ENCODE measurements at places on chromosomes 16 and 17. TPM values are rescaled to one million over a fixed set of nuclear protein-coding genes. Genes with fewer than 3 reads are reported as not detected.
A peak's percentile ranks its signal among the peaks of the same experiment; 100 is the strongest.

Gene RPL27
- polyA plus RNA-seq: 3,245 TPM

Gene KCNJ18
- not detected for polyA plus RNA-seq

Gene NRN1L
- 1.1 TPM for polyA plus RNA-seq

Gene TMEM235
- polyA plus RNA-seq: 0.08 TPM

Gene FAM20A
- 72.0 TPM for polyA plus RNA-seq

Gene HAS3
- 14.0 TPM for polyA plus RNA-seq

DNA sequence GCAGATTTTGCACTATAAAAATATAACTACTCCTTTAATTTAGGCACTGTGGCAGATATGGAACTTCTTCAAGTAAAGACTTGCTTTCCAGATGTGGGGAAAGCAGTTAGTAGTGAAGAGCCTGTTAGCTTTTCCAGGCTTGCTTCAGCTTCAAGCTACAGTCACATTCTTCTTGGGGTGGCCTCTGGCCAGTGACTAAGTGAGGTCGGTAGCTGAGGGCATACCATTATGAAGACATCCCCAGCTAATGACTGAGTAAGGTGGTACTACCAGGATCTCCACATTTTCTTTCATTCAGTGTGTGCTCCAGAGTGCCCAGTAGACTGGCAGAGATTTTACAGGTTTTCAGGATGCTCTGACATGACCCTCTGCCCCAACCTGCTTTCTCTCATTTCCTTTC lies 167.1 kb upstream of the KIF2B start:
- no peaks in the 10 kb centered on the region for H3K4me1 ChIP-seq
- no peak overlapping the region for H3K27ac ChIP-seq
- no peak overlapping the region for H3K4me3 ChIP-seq
- no peaks in the 10 kb centered on the region for H3K36me3 ChIP-seq

DNA sequence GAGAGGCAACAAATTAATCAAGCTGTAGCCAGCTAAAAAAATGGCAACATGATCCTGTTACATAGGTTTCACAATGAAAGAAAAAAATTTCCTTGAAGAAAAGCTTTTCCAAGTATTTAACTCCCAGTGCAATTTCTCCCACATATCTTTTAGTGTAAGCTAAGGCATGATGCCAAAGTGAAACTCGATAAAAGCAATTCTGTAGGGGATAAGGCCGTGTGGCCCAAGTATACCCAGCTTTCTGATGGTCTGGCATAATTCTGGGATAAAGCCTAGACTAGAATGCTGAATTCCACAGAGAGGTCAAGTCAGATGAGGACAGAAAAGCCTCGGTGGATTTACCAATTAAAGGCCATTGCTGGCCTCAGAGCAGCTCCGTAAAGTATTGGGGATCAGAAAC lies 36.2 kb downstream of the CTCF start:
- no peak overlapping the region for H3K4me3 ChIP-seq
- DNase-seq: peak; percentile 70
- no peaks in the 10 kb centered on the region for H3K27me3 ChIP-seq

GRCh38 chr17:64025732-64026294 lies 5.4 kb upstream of the ICAM2 start:
- H3K4me3 ChIP-seq: no peak overlapping the region
- no peaks in the 10 kb centered on the region for H3K4me1 ChIP-seq
- peak; percentile 69 for DNase-seq
- H3K27me3 ChIP-seq: no peaks in the 10 kb centered on the region
- H3K36me3 ChIP-seq: no peaks in the 10 kb centered on the region

GRCh38 chr16:20307240-20307671 lies 20.1 kb downstream of the GP2 start:
- no peak for DNase-seq
- H3K4me1 ChIP-seq: no peaks in the 10 kb centered on the region
- no peak overlapping the region for H3K27ac ChIP-seq
- H3K4me3 ChIP-seq: no peak overlapping the region
- no peaks in the 10 kb centered on the region for H3K36me3 ChIP-seq

GRCh38 chr16:53209429-53209828 lies 154.6 kb downstream of the CHD9 start:
- no peak for DNase-seq
- H3K27me3 ChIP-seq: no peaks in the 10 kb centered on the region
- H3K4me1 ChIP-seq: peaks cover 16% of the 10 kb centered on the region

DNA sequence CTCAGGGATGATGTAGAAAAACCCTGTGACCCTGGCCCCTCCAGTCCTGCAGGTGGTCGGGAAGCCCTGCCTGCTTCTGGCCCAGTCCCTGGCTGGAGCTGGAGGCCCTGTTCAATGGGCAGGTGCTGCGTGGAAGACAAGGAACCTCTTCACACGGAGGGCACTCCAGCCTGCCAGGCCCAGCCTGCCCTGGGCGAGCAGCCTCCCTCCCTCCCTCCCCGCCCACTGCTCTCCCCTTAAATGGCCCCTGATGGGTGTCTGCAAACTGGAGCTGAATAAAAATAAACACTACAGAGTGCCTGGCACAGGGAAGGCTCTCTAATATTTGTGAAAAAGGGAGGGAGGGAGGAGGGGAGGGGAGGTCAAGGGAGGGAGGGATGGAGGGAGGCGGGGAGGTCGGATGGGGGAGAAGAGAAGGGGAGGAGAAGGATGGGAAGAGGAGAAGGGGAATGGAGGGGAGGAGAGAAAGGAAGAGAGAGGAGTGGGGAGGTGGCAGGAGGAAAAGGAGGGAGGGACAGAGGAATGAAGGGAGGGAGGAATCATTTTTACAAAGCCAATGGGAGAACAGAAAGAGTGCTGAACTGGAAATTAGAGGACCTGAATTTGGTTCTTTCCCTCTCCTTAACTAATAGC lies 222.8 kb upstream of the TNRC6C start:
- no peak overlapping the region for H3K4me3 ChIP-seq
- H3K4me1 ChIP-seq: peaks cover 41% of the 10 kb centered on the region
- H3K36me3 ChIP-seq: no peaks in the 10 kb centered on the region
- peak; percentile 96 for DNase-seq

DNA sequence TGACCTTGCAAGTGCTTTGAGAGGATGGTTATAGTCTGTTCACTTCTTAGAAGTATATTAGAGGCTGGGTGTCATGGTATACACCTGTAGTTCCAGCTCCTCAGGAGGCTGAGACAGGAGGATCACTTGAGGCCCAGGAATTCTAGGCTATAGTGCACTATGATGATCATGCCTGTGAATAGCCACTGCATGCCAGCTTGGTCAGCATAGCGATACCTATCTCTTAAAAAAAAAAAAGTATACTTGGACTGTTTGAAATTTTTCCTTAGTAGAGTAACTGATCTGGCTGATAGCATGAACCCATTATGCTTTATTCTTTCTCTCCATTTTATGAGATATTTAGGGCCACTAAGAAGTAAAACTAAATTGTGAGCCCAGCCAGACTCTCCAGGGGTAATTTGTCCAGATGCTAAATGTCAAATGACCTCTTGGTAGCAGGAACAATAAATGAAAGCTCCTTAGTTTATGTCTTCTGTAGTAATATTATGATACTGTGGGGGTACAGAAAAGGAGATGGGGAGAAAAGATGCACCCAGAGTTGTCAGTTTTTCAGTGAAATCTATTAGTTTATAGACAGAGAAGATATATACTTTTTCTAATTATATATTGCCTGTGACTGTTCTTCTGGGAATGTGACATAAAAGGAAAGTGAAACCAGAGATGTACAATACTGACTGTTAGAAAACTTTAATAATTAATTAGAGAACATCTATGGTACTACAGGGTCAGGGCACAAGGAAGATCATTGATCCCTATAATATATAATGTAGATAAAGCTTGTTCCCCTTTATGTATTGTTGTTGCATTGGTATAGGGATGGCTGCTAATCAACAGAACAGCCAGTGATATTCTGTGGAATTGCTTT lies 335.3 kb upstream of the TBX2 start:
- H3K27ac ChIP-seq: no peak overlapping the region
- H3K4me1 ChIP-seq: peaks cover 13% of the 10 kb centered on the region
- H3K36me3 ChIP-seq: no peaks in the 10 kb centered on the region
- DNase-seq: peak; percentile 26

DNA sequence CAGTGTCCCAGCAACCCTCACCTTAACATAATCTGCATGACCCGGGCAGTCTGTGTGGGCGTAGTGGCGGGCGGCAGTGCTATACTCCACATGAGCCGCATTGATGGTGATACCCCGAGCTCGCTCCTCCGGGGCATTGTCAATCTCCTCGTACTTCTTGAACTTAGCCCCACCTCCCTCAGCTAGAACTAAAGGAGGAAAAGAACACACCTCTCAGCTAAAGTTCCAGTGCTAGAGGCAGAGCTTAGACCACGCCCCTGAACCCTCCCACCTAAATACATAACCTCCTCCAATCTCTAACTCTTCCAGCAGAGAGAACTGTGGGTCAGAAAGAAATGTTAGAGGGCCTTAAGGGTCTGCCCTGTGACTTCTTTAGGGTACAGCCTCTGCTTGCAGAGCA lies 855 bp downstream of the TUFM start:
- no peaks in the 10 kb centered on the region for H3K4me1 ChIP-seq
- peak overlapping the region; percentile 98 for H3K4me3 ChIP-seq
- peaks cover 14% of the 10 kb centered on the region for H3K36me3 ChIP-seq
- DNase-seq: no peak

DNA sequence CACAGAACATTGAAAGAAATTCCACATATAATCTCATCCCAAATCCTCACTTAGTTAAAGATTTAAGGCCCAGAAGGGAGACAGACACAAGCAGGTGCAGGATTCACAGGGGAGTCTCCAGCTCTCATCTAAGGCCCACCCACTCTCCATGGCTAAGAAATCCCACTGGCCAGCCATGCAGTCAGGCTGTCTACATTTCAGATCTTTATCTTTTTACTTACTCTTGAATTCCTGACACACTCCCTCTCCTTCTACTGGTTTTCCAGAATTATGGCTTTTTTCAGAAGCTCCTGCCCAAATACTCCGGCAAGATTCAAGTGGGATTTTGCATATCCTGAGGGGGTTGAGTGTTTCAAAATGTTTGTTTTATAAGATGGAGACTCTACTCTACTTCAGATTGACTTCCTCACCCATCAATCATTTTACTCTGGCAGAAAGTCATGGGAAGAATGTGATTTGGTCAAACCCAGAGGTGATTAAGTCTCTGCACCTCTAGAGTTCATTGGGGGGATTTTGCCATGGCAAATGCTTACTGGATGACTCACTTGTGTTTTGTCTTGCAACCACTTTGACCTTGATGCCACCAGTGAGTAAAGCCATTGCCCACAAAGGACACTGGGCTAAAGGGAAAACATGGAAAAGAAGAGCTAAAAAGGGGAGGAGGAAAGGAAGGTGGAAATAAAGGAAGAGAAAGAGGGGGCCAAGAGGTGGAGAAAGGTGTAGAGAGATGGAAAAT lies 688.8 kb upstream of the SALL1 start:
- H3K4me1 ChIP-seq: no peaks in the 10 kb centered on the region
- H3K27ac ChIP-seq: no peak overlapping the region
- H3K27me3 ChIP-seq: no peaks in the 10 kb centered on the region
- no peak overlapping the region for H3K4me3 ChIP-seq

GRCh38 chr17:17560167-17560566 lies 31.3 kb downstream of the PEMT start:
- no peak overlapping the region for H3K27ac ChIP-seq
- no peak overlapping the region for H3K4me3 ChIP-seq
- no peaks in the 10 kb centered on the region for H3K4me1 ChIP-seq

DNA sequence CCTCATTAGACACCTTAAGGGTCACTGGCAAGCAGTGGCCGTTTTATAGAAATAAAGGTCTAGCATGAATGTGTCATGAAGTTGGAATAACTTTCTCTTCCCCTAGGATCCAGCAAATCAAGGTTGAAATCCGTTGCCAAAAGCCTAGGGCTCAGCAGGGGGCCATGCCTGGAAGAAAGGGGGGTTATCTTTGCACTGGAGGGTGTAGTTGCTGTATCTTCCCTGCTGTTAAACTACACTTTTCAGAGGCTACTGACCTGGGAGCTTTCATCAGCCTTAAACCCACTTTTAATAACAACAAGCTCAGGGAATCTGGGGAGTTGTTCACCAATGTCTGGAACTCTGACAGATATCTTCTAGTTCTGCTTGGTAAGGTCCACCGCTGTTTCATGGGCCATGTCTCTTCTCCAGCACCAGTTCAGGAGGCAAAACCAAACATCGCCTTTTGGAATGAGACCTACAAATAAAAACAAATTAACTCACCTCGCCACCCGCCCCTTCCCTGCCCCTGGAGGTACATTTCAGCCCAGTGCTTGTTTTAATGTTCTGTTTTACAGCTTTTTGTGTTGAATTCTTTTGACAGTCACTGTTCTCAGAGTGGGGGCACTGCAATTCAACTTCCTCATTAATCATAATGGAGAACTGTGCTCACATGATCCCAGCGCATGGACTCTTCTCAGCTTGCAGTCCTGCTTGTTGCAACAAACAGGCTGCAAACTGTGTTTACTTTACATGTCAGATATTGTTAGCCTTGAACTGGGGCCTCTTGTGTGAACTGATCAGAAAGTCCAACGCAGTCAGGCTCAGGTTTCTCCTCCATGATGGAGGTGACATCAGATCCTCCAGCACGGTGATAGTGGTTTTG lies 508.7 kb downstream of the KCNJ2 start:
- no peaks in the 10 kb centered on the region for H3K4me1 ChIP-seq
- H3K4me3 ChIP-seq: no peak overlapping the region
- H3K27ac ChIP-seq: no peak overlapping the region
- no peaks in the 10 kb centered on the region for H3K27me3 ChIP-seq

DNA sequence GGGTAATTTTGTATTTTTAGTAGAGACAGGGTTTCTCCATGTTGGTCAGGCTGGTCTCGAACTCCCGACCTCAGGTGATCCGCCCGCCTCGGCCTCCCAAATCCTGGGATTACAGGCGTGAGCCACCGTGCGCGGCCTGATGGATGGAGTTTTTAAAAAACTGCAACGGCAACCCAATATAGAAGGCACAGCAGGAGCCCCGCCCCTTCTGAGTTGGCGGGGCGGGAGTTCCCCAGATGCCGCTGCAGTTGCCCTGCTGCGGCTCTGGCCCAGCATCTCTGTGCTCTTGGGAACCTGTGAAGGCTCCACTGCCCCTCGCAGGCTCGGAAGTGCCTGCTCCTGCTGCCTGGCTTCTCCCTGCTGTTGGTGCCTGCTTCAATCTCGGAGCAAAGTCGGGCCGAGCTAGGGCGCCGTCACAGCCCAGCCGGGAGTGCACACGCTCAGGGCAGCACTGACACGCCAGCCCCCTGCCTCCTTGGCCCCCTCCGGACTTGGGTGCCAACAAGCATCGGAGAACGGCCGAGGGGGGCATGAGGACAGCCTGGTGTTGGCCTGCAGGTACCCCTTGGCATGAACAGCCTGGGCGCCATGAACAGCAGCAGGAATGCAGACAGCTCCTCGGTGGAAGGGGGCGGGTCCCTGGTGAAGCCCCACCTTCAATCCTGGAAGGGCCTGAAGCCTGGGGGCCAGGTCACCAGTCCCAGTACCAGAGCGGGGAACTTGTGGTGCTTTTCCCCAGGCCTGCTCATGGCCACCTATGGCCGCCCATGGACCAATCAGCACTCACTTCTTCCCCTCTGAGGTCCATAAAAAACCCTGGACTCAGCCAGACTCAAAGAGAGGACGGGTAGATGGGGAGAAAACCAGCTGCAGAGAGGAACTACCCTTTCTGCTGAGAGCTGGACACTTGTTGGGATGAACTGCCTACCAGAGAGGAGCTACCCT lies 2.3 kb upstream of the NT5M start:
- peaks cover 1% of the 10 kb centered on the region for H3K4me1 ChIP-seq
- peak; percentile 48 for DNase-seq
- no peak overlapping the region for H3K4me3 ChIP-seq
- no peaks in the 10 kb centered on the region for H3K27me3 ChIP-seq

All from lung (tissue), 17 donors.